Fibroblast of lung (primary cell): ENCODE measurements at places on chromosomes 11 and 22.
A peak's percentile ranks its signal among the peaks of the same experiment; 100 is the strongest.

DNA sequence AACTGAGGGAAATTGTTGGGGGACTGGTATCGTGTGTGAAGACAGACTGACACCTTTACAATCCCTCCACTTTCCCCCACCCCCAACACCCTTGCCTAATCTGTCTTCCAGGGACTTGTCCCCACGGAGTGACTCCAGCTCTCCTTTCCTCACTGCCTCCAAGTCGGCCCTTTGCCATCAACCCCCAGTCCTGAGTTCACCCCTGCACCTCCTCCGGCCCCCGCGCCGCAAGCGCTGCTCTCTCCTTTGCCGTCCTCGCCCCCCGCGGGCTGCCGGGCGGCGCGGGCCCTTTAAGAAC is 183 bp upstream of the ABCG4 start:
- no peak for DNase-seq

- peak; percentile 85 for DNase-seq
Measured at GRCh38 chr22:32803020-32803737, 1.7 kb downstream of the TIMP3 start.

GRCh38 chr22:47257976-47258375 is 495.5 kb downstream of the TBC1D22A start:
- no peak for DNase-seq

- DNase-seq: peak; percentile 88
Measured at GRCh38 chr11:20125927-20126326, 34.3 kb downstream of the DBX1 start.

DNA sequence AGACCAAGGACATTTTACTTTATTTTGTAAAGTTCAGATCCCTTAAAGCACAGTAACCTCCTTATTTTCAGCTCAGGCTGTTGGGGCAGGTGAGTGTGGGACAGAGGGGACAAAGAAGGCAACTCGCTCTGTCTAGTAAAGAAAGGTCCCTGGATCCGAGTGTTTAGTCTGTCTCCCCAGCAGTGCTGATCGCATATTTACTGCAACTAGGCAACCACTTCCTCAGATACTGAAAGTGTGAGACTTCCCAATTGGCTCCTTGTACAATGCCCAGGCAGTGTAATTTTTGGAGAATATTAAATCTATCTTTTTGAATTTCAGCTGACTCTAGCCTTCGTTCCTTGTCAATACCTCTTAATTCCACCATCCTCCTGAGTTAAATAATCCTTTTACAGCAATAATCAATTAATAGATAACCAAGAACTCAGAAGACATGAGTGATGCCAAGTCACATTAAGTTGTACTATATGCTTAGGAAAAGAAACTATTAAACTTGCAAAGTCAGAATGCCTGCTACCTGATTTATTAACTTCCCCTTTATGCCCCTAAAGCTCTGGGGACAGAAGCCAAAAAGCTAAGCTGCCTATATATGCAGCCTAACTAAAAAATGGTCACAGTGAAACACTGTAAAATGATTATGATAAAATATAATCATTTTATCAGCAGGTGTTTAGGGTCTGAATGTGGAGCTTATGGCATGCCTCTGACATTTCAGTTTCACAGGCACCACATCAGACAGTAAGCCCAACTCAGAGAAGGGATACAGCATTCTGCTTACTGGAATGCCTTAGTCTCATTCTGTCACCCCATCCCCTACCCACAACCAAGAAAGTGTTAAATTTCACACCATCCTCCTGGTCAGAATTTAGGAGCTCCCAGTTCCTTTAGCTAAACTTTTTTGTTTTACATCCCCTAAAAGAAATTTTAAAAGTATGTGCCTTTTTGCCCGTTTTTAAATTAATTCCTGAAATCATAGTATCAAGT is 138.7 kb downstream of the TRIM44 start:
- no peak for DNase-seq

DNA sequence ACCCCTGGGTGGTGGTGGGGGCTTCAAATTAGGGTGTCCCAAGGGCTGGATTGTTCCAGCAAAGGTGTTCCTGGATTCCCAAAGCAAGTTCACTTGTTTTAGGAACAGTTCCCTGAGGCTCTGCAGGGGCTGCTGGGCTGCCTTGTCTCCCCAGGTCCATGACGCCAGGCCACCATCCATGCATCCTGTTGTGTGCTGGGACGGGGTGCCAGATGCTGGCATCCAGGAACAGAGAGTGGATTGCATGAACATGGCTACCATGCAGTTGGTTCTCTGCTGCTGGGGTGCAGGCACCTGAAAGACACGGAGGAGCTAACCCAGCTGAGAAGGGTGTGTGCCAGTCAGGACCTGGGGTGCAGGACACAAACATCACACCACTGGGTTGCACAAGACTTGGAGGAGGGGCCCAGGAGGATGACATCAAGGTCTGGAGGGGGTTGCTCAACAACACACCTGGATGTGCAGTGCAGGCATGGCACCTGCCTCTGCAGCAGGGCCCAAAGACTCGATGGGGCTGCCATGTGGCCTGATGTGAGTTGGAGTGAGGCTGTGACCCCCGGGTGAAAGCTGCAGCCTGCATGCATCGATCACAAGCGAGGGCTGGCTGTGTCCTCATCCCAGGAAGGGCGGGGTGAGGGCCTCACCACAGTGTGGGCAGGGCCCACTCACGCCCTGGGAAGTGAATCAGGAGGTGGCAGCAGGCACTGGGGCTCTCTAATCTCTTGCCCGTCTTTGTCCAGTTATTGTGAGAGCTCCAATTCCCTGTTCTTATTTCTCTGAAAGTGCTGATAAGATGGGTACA is 74.0 kb upstream of the CLDN5 start:
- DNase-seq: no peak

DNA sequence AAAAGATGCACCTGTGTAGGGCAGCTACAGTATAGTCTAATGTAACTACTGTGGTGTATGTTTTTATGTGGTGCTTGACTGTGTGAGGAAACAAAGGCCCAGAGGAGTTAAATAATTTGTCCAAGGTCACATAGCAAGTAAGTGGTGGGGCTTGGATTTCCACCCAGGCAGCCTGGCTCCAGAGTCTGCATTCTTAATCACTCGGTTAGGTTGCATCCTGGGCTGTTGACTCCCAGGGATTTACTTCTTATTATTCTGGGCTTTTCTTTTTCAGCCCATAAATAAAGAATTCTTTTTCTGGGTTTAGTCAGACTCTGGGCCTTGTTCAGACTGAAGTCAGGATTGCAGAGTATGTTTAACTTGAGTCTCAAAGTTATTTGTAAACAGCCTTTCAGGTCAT is 82.1 kb downstream of the ARHGAP42 start:
- peak; percentile 9 for DNase-seq

GRCh38 chr11:20599221-20600019 is at the start of gene SLC6A5:
Gene SLC6A5 (plus strand): TSS chr11:20599608. CDS start chr11:20599673, 65 bp downstream.
- DNase-seq: peak; percentile 11

DNA sequence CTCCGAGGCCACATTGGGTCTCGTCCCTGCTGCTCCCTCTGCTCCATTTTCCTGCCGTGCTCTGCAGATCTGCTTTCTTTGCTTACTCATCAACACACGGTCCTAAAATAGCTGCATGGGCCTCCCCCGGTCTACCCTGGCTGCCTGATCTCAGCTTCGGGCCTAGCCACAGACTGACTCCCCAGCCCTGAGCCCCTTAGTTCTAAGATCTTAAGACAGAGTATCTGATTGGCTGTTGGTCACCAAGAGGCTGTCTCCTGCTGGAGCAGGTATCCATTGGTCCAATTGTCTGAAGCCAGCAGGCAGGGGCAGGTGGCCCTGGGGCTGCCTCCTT is 53.7 kb upstream of the NECTIN1 start:
- no peak for DNase-seq

GRCh38 chr11:111077530-111078322 is 167.8 kb upstream of the POU2AF2 start:
- DNase-seq: no peak

GRCh38 chr11:57787920-57788702 is 26.5 kb downstream of the CTNND1 start:
- no peak for DNase-seq

DNA sequence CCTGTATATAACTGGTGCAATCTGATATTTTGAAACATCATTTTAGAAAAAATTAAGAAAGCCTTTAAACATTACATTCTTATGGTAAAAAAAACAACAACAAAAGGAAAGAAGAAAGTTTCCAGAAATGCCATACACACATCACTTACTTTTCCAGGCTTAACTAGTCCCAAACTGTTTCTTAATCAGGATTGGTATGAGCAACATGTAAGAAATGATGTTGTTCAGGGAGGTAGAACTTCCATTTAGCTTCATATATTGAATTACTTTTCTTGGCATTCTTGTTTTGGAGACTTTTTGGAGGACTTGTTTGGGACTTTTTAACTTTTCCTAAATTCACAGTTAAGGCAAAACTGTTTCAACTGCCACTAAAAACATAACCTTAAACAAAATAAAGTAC is 791.5 kb downstream of the METTL15 start:
- no peak for DNase-seq

GRCh38 chr11:16603890-16604793 is 134.3 kb upstream of the C11orf58 start:
- peak; percentile 55 for DNase-seq

- no peak for DNase-seq
Measured at GRCh38 chr11:84799112-84799511, 828.0 kb downstream of the DLG2 start.

DNA sequence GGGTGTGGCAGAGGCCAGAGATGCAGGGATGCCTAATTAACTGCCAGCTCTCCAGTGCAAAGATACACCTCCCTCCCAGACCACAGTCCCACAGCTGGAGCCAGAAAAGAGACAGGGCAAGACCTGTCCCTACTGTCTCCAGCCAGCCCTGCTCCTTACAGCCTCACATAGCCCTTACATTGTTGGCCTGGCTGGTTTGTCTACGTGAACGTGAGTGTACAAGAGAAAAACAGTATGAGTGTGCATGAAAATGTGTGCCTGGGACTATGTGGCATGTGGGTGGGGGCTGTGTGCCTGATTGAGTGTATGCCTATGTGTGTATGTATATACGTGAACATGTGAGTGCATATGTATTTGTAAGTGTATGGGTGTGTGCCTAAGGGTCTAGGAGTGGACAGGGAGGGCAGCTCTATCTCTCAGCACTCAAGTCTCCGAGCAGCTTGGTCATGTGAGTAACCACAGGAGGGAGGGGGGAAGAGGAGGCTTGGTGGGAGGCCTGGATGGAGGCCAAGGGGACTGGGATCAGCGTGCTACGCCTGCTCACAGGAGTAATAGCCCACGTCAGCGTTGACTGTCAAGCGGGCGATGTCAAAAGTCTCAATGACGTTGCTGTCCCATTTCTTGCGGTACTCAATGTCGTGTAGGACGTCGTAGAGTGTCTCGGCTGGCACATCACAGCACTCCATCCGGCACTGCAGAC is 6.6 kb upstream of the ARAP1 start:
- peak; percentile 93 for DNase-seq

DNA sequence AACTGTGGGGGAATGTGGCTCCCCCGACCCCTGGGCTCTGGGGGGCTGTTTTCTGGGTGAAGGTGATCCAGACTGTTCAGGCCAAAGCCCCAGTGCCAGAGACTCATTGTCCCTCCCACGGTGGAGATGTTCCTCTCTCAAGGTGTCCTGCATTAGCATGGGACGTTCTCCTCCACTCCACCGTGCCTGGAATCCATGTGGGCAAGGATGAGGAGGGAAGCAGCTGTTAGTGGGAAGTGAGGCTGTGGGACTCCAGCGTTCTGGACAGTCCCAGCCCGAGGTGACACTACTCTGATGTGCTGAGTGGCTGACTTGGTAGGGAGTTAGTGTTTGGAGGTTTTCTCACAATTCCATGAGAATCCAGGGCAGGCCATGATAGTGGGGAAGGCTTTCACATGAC is 31.4 kb upstream of the CLDN5 start:
- no peak for DNase-seq

GRCh38 chr11:1302461-1303125 is 6.8 kb downstream of the TOLLIP start:
- DNase-seq: no peak

- DNase-seq: no peak
Measured at GRCh38 chr11:73189315-73189714, 28.8 kb upstream of the P2RY2 start.

GRCh38 chr11:9566561-9567063 is 6.9 kb upstream of the WEE1 start:
- peak; percentile 92 for DNase-seq

DNA sequence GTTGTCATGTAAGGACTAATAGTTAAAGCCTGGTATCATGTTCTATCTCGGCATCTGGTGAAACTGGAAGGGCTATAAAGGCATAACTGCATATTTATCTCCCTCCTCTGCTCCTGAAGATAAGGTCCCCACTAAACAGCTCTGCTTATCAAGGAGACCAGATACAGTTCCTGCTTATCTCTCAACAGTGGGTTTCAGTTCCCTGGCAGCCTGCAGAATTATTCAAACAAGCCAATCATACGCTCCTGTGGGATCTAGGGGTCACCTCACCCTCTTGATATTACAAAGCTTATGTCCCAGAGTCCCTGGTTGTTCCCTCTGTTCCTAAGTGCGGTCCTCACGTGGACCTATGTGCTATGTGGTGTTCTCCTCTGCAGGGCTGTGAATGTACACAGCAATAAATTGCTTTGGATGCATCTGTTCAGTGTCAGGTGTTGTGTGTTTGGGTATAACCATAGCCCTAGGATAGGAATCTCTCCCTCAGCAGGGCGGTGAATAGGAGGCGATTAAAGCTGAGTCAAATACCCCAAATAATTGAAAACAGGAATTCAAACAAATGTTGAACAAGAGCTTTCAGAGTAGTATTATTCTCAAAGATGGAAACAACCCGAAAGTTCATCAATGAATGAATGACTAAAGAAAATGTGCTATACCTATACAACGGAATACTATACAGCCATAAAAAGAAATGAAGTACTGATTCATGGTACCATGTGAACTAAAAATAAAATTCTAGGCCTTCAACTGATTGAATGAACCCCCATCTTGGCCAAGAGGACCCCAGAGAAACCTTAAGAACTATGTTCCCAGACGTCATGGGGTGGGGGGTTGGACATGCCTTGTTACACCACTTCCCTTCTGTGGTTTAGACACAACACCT is 3.1 kb upstream of the OOSP4A start:
- no peak for DNase-seq

DNA sequence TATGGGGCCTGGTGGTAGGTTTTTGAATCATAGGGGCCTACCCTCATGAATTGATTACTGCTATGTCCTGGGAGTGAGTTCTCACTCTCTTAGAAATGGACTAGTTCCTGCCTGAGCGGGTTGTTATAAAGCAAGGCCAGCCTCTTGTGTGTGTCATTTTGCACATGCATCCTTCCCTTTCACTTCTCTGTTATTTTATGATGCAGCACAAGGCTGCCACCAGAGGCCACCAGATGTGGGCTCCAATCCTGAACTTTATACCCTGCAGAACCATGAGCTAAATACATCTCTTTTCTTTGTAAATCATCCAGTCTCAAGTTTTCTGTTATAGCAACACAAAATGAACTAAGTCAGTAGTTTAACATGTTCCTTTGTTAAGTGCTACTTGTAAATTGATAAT is 251.4 kb downstream of the BLID start:
- DNase-seq: no peak

DNA sequence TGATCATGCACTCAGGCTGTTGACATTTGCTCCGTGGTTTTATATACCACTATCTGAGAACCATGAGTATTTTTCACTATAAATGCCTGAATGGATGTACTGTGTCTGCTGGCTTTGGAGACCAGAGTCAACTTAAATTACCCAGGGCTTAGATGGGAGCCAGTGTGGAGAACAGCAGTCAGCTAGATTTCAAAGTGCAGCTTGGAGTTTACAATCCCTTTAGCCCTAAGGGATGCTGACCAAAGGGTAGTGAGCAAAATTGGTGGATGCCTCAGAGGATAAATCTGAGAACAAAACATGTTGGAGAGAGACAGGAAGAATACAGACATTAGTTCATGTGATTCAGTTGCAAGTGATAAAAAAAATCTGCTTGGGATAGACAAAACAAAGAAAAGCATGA is 327.5 kb downstream of the C11orf87 start:
- DNase-seq: no peak

GRCh38 chr11:114925591-114925990 is 247.3 kb downstream of the NXPE2 start:
- peak; percentile 23 for DNase-seq

GRCh38 chr11:117606790-117607189 is 190.2 kb downstream of the DSCAML1 start:
- no peak for DNase-seq
